ENCODE measurements at places on chromosomes 16 and 17.

- DNase-seq: no peak
Measured at GRCh38 chr17:18300725-18301480, 13.9 kb downstream of the TOP3A start.

- no peak for DNase-seq
Measured at GRCh38 chr16:53115047-53115446, 60.3 kb downstream of the CHD9 start.

- no peak for DNase-seq
Measured at GRCh38 chr17:4357030-4357628, 9.3 kb downstream of the UBE2G1 start.

- peak; percentile 97 for DNase-seq
Measured at GRCh38 chr17:15341385-15341849, at the start of gene TEKT3. TEKT3 (minus strand) TSS chr17:15341597; CDS start chr17:15331585, 10,012 bp downstream.

GRCh38 chr17:3678095-3678820, 9.6 kb downstream of the EMC6 start:
- peak; percentile 75 for DNase-seq

- no peak for DNase-seq
Measured at GRCh38 chr17:31172388-31172787, 77.6 kb downstream of the NF1 start.

GRCh38 chr16:84924331-84925091, 86.8 kb downstream of the ZDHHC7 start:
- peak; percentile 38 for DNase-seq

DNA sequence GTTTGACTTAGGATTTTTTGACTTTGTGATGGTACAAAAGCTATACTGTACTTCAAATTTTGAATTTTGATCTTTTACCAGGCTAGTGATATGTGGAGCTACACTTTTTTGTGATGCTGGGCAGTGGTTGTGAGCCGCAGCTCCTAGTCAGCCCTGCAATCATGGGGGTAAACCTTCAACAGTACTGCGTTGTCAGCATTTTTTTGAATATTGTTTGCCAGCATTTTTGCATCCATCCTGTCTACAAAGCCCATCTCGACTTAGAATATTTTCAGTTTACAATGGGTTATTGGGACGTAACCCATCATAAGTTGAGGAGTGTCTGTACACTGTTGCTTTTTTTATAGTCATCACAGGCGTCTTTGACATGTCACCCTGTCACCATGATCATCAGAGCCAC, 142.0 kb downstream of the SPECC1 start:
- no peak for DNase-seq

DNA sequence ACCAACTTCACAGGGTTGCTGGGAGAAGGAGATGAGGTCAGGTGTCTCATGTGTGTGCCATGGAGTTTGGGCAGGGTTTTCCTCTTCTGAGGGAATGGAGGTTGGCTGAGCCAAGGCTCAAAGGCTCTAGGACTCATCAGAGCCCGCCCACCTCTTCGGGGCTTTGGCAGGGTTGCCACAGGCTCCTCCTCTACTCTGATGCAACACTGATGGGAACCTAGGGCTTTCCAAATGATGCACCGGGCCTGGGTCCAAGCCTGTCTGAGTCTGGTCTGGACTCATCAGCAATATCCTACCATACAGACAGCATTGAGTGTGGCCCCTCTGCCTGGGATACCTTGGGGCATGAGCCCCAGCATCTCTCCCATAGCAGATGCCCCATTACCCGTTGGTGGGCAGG, 59.5 kb upstream of the LHX1 start:
- DNase-seq: peak; percentile 32

DNA sequence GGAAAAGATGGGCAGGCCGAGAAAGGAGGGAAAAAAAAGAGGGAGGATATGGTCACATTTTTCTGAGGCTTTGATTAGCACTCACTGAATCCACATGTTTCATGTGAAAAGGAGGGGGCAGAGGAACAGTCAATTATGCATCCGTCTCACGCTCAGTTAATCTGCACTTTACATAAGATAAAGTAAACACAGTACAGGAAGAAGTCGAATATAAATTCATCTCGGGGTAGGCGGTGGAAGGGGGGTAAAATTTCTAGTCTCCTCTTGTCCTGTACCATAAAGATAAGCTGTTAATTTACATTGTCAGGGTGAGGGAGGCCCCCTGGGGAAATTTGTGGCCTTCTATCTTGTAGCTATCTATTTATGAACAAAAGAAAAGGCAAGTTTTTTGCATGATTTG, 73.1 kb upstream of the CES5A start:
- DNase-seq: no peak

- DNase-seq: no peak
Measured at GRCh38 chr16:84995663-84996062, 15.7 kb downstream of the ZDHHC7 start.

DNA sequence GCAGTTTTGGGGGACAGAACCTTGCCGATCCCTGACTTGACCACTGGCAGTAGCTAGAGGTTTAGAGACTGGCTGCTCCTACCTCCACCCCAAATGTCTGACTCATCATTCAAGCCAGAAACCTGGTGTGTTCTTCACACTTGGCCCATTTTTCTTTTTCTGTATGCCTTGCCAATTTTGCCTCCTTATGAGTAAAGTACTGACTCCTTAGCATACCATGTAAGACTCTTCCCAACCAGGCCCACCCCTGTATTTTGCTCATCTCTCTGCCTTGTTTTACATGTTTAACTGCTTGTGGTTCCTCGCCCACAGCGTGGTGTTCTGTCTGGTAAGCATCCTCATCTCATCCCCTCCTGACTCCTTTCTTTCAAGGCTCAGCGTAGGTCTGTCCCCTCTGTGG, 37.9 kb downstream of the NUP88 start:
- DNase-seq: no peak

DNA sequence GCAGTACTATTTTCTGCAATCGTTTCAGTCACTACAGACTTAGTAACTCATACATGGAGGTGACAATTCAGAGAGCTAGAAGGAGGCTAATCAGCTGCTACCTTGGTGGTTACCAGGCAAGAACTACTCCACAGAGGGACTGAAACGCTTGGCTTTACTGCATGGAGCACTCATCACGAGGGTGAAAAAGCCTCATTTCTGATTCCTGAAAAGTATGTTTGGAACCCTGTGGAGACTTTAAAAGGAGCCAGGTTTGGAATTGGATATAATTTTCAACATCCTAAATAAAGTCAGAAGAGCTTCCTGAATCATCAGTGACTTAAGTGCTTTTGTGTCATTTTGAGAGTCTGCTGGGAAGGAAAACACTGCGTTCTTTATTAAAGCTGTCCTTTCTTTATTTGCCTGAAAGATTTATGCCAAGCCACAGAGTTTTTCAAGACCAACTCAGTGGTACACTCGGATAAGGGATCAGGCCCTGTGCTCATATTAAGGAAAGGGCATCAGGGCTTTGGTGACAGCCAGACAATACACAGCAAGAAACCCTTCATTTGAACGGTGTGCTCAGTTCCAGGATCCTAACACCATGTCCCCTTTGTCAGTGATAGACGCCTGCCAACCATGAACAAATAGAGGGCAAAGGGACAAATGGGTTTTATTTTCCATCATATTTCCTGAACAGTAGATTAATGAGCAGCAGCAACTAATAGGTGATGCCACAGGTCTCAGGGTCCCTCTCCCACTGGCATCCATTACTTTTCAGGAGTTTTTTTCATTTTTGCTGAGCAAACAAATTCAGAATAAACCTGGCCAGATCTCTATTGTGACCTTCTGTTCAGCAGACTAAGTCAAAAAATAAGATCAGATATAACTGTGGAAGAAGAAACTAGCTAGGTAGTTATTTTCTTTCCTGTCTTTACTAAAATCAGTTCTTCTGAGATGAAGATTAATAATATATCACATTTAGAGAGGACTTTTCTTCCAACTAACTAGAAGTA, 80.5 kb upstream of the CLEC18B start:
- DNase-seq: no peak

Measured in GM23338 (cell line).